ENCODE measurements at places on chromosomes 5 and 9.
A peak's percentile ranks its signal among the peaks of the same experiment; 100 is the strongest.

DNA sequence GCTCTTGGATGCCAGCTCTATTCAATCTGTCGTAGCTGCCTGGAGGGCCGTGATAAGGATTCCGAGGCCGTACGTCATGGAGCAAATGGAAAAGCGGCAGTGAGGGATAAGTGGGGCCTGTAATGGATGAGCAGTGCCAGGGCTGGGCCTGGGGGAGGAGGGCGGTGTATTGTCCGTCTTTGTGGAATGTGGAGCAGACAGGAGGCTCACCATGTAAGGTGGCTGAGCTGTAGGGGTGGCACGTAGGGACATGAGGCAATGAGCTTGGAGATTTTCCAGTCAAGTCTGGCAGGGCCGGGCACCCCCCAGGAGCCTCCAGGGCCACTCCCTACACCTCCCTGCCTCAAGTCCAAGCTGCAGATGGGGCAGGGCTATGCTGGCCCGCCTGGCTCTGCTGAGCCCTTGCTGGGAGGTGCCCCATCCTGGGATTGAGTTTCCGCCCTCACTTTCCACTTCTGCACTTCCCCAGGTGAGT is 29.2 kb downstream of the NCS1 start:
- DNase-seq = no peak

GRCh38 chr5:138032028-138032571 is 779 bp downstream of the FAM13B start:
- DNase-seq = peak; percentile 22

DNA sequence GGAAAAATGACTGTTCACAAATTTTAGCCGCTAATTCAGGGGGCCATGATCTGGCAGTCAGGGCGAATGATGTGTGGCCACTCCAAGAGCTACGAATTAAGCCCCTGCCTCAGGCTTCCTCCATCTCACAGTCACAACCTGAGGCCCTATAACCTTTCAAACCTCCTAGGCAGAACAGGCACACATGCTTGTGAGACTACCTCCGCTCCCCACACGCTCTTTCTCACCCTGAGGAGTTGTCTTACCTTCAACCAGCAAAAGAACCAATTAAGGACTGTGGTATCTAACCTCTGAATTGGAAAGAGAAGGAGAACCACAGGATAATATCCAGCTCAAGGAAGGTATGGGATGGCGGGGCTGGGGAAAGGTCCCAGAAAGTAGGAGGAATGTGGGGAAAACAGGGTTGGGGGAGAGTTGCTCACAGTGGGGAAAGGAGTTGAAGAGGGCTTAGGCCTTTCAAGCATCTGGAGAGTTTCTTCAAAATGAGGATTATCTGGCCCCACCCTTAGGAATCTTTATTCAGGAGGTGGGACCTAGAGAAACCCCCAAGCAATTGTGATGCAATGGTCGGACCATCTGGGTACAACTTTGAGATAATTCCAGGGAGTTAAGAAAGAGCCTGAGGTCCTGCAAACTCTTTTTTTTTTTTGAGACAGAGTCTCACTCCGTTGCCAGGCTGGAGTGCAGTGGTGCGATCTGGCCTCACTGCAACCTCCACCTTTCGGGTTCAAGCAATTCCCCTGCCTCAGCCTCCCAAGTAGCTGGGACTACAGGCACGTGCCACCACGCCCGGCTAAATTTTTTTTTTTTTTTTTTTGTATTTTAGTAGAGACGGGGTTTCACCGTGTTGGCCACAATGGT is 5.5 kb downstream of the PCDH1 start:
- DNase-seq = no peak

- DNase-seq = peak; percentile 54
These were observed 1.9 kb upstream of the CNTFR start for GRCh38 chr9:34591248-34591916.

DNA sequence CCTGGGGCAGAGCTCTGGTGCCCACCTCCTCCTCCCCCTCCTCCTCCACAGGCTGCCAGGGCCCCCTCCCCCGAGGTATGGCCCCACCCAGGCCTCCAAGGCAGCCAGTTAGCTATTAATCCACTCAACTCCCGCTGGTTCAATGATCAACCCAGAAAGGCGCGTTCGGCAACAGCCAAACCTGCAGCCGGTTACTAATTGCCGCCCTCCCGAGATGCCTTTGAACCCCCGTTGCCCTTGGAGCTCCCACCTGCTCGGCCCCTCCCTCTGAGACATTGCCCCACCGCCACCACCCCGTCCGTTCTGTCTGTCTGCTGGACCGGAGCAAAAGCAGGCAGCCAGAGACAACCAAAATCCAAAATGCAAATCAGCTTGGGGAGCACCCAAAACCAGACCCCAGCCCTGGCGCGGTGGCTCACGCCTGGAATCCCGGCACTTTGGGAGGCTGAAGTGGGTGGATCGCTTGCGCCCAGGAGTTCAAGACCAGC is 25.8 kb downstream of the NOTCH1 start:
- no peak for DNase-seq

GRCh38 chr5:15786326-15786725 is 286.3 kb downstream of the FBXL7 start:
- no peak for DNase-seq

DNA sequence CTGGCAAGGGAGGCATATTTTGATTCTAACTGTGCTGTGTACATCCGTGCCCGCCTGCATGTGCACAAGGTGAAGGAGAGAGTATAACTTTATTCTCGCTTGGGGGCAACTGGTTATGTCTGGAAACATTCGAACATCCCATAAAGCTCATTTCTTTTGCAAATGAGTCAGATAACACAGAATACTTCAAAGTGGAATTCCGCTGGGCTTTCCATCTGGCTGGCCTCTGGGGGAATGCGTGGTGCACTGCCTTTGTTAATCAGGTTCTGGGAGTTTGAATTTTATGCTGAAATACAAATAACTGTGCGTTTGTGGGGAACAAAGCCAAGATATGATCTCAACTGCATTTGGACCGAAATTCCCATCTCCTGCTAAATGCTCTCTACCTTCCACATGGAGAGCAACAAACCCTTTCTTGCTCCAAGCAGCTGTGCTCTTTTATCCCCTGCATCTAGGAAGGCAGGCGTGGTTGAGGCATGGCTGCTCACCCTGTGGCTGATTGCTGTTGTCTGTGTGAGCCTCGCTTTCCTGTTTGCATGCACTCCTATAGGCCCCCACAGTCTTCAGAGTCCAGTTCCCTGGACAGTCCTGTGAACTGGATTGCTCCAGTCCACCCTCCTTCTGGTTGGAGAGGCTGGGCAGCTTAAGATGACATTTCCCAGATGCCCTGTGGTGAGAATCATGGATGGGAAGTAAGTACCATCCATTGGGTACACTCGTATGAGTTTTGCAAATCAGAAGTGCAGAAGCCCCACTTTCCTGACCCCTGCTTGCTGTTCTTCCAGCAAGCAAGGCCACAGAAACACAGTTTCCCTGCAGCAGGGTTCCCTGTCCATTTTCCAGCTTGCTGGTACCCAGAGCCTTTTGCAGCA is 82.9 kb upstream of the ALDH1B1 start:
- DNase-seq = no peak

- no peak for DNase-seq
These were observed 550.9 kb downstream of the RAB3C start for GRCh38 chr5:59133764-59134261.

DNA sequence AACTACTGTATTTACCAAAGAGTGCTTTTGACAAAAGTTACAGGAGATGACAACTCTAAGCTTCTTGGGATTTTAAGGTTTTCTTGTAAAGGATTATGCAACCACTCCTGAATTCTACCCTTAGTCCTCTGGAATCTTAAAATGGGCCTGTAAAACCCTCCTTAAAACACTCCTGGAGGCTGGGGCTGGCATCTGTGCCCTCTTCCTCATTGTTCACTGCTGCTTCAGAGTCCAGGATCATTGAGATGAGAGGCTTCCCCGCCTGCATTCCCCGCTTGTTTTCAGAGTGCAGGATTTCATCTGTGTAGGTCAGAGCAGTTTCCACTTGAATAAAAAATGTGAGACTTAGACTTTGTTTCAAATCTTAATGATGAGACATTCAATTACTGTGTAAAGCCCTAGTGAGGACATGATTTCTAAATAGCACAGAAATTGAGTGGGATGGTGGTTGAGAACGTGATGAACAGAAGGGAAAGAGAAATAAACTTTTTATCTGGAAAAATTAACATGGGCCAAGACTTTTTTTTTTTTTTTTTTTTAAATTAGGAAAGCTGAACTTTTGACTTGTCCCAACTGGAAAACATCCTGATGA is 40.4 kb downstream of the PCSK5 start:
- no peak for DNase-seq

GRCh38 chr9:33161011-33161588 is 6.0 kb downstream of the B4GALT1 start:
- no peak for DNase-seq

DNA sequence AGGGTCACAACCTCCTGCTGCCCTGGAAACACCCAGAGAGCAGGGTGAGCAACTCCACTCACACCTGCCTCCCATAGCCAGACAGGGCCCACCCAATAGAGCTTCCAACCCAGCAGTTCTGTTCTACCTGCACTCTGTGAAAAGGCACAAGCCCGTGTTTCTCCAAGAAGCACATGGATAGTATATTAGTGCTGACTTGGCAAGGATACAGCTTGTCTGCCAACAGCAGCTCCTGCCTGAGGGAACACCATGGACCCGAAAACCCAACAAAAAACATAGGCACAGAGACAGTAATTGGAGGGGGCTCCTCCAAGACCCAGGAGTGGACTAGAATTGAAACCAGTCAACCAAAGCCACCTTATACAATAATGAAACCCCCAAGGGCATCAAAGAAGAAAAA is 48.6 kb downstream of the CDKN2A start:
- DNase-seq = no peak

- DNase-seq = no peak
These were observed 122.9 kb downstream of the DMAC1 start for GRCh38 chr9:7676609-7677156.

DNA sequence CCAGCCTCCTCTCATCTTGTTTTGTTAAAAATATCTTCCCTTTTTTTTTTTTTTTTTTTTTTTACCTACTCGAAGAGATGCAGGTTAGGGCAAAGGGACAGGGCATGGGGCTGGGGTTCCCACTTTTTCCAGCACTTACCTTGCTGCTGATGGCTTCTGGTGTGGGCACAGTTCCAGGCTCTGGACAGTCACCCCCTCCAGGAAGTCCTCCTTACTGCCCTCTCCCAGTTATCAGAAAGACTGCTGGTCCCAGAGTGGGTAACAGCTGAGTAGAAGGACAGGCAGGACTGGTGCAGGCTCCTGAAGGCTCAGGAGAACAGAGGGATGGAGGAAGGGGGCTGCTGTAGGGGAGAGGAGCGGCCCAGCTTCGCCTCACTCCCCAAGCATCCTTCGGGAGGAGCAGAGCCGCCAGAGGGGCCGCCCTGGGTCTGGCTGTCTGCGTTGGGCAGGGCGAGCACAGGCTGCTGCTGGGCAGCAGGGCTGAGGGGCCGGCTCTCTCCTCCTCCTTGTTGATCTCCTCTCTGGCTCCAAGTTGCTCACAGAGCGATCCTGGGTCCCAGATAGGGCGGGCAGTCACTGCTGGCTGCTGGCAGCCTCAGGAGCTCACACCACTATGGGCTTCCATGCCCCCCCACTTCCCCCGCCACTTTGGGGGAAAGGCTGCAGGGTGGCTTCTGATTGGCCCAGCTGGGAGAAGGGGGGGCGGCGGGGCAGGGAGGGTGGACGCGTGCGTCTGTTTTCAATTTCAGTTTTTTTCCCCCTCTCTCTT is at the start of gene PDGFRB:
PDGFRB (minus strand) TSS at position 588 of the 769 bp plus-strand sequence. CDS start 18,798 bp downstream, outside the sequence.
- peak; percentile 29 for DNase-seq

- DNase-seq = no peak
These were observed 2.3 kb downstream of the LCN2 start for GRCh38 chr9:128151309-128152132.

Measured in activated CD8-positive, alpha-beta memory T cell treated with anti-CD3 and anti-CD28 coated beads for 4 hours (primary cell).